ENCODE measurements at places on chromosomes 3 and 15.

- no peak for DNase-seq
Observed at GRCh38 chr3:149895769-149896168, 74.9 kb downstream of the PFN2 start.

DNA sequence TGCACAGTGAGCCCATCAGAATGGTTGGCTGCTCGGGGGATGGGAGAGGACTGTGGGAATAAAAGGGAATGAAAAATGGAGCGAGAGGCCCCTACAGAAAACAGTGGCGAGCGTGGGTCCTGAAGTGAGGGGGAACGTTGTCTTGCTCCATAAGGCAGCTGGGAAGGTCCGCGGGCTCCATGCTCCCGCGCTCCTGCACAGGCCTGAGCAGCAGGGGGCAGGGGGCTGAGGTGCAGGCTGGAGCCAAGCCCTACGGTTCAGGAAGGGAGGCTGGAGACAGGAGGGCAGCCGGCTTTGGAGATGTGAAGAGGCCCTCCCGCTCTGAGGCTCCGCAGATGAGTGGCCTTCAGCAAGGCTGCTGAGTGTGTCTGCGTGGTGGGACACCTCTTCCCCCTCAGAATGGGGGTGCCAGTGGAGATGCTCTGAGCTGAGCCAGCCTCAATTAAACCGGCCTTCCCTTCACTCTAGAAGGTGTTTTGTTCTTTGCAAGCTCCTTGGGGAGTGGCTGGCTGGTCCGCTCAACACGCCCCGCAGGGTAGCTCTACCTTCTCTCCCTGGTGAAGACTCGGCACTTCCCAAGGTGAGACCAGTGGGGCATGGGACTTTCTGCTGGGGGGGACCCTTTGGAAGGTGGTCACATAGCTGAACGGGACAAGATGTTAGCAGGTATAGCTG, 208.0 kb downstream of the XXYLT1 start:
- no peak for DNase-seq

GRCh38 chr3:64508140-64508539, 179.7 kb downstream of the ADAMTS9 start:
- no peak for DNase-seq

DNA sequence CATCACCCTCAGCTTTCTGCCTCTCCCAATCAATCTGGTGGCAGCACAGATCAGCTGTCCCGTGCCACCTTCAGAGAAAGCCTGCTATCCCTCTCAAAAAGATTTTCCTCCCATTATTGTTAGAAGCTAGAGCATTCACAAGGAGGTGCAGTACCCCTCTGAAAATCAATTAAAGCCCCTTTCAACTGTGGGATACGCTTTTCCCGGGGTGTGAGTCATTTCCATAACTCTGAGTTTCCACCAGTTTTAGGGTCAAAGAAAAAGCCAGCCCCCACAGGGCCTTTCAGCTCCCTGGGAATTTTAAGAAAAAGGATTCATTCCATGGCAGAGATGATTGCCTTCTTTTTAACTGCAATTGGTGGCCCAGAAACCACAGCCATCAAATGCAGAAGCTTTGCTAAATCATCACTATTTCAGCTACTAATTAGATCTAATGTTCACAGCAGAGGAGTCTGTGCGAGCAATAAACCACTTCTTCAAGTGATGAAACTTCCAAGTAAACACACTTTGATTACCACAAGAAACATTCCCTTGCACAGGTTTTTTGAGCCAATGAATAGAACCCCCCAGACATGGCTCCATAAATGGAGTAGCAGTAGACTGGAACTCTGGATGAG, 270.0 kb upstream of the TPRG1 start:
- DNase-seq, result no peak

DNA sequence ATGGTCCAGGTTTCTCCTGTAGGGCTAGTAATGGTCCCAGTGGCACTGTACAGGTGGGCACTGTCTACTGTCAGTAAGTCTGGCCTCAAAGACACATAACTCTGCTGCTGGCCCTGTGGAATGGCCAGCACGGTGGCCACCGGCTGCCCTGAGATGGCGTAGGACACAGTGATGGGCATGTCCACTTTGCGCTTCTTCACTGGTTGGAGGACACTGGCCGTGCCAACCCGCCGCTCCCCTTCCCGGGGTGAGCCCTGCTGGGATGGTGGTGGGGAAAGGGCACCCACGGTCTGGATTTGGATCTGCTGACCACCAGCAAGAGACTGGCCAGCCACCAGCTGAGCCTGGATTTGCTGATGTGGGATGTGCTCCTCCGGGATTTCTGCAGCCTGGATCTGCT, 28.1 kb upstream of the IMPDH2 start:
- no peak for DNase-seq

- DNase-seq, result no peak
Observed at GRCh38 chr3:194994551-194994981, 276.4 kb downstream of the XXYLT1 start.

- DNase-seq, result no peak
Observed at GRCh38 chr3:87867001-87867400, 191.8 kb downstream of the CGGBP1 start.

GRCh38 chr3:104887069-104887468, 479.6 kb upstream of the ALCAM start:
- DNase-seq, result no peak

DNA sequence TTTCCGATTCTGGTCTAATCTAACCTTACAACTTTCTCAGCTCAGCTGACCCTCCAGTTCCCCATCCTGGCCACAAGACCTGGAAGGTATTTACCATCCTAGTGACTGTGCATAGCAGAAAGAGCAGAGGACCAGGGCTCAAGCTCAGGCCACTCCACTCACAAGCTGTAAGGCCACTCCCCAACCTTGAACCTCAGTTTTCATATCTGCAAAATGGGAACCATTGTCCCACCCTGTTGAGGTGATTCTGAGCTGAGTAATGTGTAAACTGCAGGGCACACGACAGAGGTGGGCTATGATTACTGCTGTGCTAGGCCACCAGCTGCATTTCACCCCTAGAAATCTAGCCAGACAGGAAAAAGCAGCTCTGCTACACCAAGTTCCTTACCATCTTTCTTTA, 21.7 kb downstream of the TMEM40 start:
- no peak for DNase-seq

DNA sequence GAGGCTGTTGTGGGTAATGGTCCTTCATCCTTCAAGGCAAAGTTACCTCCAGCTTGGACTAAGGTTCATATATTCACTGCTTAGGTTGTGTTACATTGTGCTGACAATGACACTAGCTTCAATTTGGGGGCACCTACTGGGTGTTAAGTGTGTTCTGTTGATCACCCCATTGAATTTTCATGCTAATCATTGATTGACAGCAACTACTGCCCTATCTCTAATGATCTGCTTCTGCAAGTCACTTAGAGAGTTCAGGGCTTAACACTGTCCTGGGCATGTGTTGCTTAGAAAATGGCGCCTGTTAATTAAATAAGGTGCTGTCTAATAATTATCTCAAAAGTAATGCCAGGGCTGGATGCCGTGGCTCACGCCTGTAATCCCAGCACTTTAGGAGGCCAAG, 3.4 kb downstream of the FLNB start:
- DNase-seq, result no peak

GRCh38 chr15:50458348-50459112, 34.3 kb downstream of the USP8 start:
- DNase-seq, result no peak

GRCh38 chr3:124876401-124876878, 10.7 kb downstream of the ITGB5 start:
- no peak for DNase-seq

- no peak for DNase-seq
Observed at GRCh38 chr15:65935391-65935790, 66.1 kb downstream of the RAB11A start.

- DNase-seq, result no peak
Observed at GRCh38 chr3:188939814-188940572, 231.8 kb upstream of the TPRG1 start.

DNA sequence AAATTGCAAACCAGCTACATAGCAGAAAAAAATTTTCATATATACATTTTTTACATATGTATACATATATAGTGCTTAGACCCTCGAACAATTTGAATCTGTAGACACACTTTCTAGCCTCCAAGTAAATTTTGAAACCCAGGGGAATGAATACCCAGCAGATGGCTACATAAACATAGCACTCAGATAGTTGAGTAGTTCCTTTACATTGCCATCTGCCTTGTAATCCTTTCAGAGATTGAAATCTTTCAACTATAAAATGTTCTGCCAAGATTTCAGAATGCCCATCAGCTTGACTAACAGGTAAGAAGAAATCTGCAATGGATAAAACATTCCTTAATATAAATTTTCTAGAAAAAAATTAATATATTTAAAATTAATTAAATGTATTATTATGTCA, 1333.5 kb upstream of the CADM2 start:
- DNase-seq, result no peak

GRCh38 chr3:158685159-158685558, 12.7 kb upstream of the LXN start:
- no peak for DNase-seq

DNA sequence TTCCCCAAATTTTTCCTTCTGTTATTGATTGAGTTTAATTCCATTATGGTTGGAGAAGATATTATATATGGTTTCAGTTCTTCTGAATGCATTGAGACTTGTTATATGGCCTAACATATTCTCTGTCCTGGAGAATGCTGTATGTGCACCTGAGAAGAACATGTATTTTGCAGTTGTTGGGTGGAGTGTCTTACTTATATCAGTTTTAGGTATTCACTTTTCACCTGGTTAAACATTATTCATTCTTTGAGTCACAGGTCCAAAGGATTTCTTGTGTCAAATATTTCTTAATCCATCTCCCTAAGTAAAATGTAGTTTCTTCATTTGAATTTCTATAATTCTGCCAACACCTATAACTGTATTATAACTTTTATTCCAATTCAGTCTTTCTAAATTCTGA, 17.8 kb downstream of the ACKR2 start:
- no peak for DNase-seq

DNA sequence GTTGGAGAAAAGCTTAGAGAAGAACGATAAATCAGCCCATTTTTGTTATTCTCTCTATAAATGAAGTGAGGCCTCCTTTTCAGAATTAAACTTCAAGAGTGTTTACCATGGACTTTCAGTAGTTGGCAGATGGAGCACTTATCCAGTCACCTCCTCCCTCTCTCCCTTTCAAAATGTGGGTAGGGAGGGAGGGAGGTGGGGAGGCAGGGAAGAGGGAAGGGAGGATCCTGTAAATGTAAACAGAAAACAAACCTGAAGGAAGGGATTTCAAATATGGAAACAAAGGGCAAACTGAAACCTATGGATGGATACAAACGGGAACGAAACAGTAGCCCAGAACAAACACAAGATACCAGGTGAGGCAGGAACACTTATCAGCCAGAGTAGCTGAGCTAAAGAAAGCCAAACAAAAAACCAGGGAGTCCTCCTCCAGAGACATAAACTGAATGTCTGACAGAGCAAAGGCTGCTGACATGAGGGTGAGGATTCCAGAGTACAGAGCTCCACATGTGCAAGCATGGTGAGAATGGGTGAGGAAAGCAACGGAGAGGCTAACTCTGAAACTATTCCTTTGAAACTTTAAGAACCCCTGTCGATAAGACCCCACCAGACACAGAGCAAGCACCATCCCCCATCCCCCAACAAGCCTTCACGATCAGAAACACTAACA, 41.0 kb upstream of the GP5 start:
- no peak for DNase-seq

DNA sequence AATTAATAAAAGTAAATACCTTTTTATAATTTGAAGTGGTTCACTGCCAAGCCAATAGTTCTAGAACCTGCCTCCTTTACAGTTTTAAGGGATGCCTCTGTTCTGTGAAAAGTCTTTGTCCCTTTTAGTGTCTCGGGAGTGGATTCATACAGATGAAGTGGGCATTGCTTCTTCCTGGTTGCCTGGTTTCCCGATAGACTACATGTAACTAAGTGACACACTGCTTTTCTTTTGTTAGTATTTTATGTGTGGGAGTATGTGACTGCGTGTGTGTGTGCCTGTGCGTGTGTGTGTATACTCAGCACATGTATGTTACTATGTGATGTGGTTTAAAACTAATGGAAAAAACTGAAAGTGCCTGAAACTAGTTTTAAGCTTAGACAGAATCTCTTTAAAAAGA, 21.1 kb downstream of the PSMD6 start:
- DNase-seq, result no peak

- DNase-seq, result no peak
Observed at GRCh38 chr3:30761374-30761773, 133.1 kb downstream of the GADL1 start.

- no peak for DNase-seq
Observed at GRCh38 chr3:66469220-66469640, 31.6 kb downstream of the LRIG1 start.

All from iPS DF 6.9 (cell line).